ENCODE measurements at places on chromosomes 5 and 9. TPM values are rescaled to one million over a fixed set of nuclear protein-coding genes. Genes with fewer than 3 reads are reported as not detected.

DNA sequence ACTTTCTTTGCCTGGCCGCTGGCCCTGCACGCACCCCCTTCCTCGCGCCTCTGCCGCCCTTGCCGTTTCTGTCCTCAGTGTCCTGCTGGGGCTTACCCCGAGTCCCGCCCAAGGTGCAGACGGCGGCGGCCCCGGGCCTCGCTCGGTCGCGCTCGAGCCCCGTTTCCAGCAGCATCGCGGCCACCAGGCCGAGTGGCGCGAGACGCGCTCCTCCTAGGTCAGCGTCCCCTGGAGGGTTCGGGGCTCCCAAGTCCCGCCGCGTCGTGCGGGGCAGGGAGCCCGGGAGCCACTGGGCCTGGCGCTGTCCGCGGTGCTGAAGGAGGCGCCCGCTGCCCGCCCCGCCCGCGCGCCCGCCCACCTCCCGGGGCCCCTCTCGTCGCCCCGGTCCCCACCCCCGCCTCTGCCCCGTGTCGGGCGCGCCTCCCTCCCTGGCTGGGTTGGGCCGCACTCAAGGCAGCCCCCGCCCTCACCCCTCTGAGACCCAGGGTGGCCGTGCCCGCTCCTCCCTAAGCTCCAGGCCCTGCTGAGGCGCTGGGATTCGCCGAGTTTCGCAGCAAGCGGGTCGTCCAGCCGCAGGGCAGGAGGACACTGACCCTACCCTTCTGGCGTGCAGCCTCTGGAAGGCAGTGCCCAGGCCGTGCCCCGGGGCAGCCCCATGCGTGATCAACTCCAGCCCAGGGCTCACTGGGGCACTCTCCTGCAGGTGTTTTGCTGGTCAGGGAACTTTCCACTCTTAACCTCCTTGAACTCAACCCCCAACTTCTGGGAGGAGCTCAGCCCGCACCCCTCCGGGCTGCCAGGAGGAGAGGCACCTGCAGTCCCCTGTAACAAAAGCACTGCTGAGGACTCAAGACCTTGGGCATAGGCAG, at the start of gene LHX3:
TSS of gene LHX3 (minus strand) at position 291 of the 869 bp plus-strand sequence. CDS start at position 175, 116 bp downstream.
- peak; percentile 59 for DNase-seq

- DNase-seq = no peak
Observed at GRCh38 chr9:70250221-70250620, 8.6 kb upstream of the SMC5 start.

- DNase-seq = no peak
Observed at GRCh38 chr9:78788101-78788500, 491.2 kb downstream of the PSAT1 start.

DNA sequence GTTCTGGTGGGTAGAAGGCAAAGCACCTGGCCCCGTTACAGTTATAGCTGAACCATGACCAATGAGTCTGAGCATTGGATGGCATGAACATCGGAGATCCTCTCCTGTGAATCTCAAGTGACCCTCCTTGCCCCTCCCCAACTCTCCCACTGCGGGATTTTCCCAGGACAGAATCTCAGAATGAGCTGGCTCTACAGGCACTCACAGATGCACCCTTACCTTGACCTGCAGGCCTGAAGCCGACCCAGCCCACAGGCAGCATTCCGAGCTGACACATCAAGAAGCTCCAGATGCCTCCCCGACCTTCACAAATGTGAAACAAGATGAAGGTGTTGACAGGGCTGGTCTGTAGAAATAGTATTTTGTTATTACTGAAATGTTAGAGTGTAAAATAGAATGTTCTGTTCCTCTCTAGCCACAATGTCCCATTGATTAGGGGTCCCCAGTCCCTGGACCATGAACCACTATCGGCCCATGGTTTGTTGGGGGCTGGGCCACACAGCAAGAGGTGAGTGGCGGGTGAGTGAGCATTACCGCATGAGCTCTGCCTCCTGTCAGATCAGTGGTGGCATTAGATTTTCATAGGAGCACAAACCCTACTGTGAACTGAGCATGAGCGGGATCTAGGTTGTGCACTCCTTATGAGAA, 263.4 kb downstream of the AUH start:
- DNase-seq = no peak

DNA sequence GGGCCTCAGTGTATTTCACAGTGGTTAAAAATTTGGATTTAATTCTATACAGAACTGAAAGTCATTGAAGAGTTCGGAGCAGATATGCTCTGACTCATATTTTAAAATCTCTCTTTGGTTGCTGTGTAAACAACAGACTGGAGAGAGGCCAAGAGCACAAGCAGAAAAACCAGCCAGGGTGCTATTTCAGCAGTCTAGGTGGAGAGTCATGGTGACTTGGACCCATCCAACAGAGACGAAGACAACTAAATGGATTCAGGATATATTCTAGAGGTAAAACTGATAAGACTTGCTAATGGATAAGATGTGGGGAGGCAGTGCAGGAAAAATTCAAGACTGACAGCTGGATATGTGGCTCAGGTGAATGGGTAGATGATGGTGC, 168.9 kb downstream of the MAPKAP1 start:
- DNase-seq = no peak

GRCh38 chr9:18698992-18699391, 225.0 kb downstream of the ADAMTSL1 start:
- DNase-seq = no peak

DNA sequence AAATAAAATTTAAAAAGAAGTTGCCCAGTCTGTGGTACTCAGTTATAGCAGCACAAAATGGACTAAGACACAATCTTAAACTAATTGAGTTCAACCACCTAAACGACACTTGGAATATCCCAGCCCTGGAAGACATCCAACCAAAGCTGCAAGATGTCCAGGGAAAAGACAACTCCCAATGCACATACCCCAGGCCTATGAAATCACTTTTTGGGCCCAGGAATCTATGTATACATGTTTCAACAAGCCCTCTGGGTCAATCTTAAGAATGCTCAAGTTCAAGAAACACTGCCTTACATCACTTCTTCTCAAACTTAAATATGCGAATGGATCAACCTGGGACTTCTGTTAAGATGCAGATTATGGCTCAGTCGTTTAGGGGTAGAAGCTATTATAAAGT, 148.6 kb downstream of the ELAVL2 start:
- no peak for DNase-seq

GRCh38 chr5:169770109-169770508, 133.0 kb downstream of the DOCK2 start:
- no peak for DNase-seq

DNA sequence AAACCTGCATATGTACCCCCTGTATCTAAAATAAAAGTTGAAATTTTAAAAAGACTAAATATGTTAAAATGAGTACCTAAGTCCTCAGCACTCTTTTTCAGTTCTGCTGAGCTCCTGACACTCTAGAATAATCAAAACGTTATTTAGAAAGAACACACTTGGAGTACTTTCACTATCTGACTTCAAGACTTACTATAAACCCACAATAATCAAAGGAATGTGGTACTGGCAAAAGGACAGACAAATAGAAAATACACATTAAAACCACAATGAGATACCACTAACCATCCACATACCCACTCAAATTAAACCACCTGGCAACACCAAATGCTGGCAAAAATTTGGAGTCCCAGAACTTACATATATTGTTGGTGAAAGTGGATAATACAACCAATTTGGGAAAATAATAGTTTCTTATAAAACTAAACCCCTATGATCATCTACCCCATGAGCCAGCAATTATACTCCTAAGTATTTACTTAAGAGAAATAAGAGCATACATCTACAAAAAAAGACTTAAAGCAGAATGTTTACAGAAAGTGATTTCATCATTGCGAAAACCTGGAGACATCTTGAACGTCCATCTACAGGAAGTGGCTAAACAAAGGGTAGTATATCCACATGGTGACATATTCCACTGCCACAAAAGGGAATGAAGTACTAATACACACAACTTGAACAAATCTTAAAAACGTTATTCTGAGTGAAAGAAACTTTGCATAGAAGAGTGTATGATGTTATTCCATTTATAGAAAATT, 12.8 kb upstream of the PRSS3 start:
- DNase-seq = no peak

- no peak for DNase-seq
Observed at GRCh38 chr9:123495731-123496130, 139.7 kb downstream of the CRB2 start.

- no peak for DNase-seq
Observed at GRCh38 chr5:129619782-129620181, 128.1 kb upstream of the MINAR2 start.

DNA sequence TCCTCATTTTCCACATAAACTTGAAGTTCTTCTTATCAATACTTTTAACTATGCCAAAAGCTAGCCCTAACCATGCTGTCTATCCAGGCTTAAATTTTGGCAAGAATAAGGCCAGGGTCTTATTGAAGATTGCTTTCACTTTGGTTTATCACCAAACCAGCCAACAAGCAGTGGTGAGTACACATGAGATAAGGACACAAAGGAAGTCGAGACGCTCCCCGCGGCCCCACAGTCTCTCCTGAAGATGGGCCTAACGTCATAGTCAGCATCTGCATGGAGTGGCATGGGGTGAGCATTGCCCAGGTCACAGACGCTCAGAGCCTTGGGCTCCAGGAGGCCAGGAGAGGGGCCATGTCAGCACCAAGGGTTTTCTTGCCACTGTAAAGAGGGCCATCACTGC, 80.3 kb downstream of the ATPSCKMT start:
- DNase-seq = no peak

DNA sequence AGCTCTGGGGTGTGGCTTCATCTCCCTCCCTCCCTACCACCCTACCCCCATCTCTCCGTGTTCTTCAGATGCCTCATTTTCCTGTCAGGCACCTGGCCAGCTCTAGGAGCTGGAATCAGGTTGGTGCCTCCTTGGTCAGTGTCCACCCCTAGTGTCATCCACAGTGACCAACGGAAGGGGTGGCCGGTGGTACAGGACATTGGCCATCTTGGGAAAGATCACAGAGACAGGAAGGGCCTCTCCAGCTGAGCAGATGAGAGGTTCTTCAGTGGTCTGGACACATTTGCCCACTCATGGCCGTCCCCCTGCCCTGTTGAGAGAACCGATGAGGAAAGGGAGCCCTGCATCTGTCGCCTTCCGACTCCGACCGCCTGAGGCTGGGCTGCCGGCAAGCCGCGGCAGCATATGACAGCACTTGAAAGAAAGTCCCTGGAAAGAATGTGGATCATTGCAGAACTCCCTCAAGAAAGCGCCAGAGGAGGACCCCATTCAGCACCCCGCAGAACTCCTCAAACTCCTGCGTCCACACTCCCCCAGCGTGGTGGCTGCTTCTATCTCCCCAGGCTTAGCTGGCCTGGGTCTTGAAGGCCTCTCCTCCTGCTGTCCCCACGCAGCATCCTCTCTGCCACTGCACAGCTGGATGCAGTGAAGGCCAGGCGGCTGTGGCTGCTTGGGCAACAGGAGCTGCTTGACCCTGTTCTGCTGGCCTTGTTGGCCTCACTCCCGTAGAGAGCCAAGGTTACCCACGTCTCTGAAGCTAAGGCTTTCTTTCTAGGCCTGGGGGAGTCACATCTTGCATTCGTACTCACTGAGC, 1.9 kb upstream of the CLPTM1L start:
- no peak for DNase-seq

The CCNJL gene
- polyA plus RNA-seq = 4.9 TPM

The OLFML2A gene
- polyA plus RNA-seq = 125 TPM

Data from muscle of back (tissue), 13 donors.